ENCODE measurements at places on chromosomes 6 and 20.
A peak's percentile ranks its signal among the peaks of the same experiment; 100 is the strongest.

DNA sequence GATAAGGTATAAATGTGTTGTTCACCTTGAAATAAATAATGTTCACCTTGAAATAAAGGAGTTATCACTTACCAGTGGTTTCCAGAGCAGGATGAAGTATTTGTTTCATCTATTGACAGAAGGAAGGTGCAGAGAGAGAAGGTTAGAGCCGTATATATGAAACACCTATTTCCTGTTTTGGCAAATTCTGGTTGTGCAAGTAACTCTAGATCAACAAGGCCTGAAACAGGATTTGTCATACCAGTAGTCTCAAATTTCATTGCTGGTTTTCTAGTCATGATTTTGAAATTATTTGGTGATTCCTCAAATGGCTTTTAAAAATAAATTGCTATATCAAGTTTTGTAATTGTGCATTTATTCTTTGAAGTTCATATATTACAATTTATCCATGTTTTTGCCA is at the start of gene CRISP3:
Gene CRISP3 (minus strand): TSS at position 130 of the 400 bp plus-strand sequence. CDS start 21 bp downstream, at position 109.
- no peak for DNase-seq

GRCh38 chr6:4268171-4268570 is 132.8 kb upstream of the ECI2 start:
- DNase-seq, result no peak

DNA sequence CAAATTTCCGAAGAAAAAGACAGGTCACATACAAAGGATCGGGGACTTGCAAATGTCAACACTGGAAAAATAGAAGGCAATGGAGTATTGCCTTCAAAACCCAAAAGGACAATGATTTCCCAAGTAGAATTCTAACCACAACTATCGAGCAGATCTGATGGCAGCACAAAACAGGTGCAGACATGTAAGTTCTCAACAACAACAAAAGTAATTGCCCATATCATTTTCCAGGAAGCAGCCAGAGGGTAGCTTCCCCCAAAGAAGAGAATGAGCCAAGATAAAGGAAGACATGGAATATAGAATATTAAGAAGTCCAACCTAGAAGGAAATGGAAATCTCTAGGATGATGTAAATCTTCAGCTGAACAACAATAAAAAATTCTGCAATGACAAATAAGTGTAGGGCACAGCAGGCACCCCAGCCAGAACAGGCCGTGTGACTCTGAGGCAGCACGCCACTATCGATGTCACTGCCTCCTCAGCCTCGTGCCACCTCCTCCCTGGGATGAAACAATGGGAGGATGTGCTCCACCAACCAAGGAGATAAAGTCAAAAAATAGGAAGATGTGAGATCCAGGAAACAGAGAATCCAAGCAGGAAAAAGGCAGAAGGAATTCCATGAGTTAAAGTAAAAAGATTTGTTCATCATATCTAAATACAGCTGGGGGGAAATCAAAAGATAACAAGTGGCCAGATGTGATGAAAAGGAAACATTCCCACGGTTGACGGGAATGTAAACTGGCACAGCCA is 34.1 kb downstream of the SERPINB1 start:
- no peak for DNase-seq

DNA sequence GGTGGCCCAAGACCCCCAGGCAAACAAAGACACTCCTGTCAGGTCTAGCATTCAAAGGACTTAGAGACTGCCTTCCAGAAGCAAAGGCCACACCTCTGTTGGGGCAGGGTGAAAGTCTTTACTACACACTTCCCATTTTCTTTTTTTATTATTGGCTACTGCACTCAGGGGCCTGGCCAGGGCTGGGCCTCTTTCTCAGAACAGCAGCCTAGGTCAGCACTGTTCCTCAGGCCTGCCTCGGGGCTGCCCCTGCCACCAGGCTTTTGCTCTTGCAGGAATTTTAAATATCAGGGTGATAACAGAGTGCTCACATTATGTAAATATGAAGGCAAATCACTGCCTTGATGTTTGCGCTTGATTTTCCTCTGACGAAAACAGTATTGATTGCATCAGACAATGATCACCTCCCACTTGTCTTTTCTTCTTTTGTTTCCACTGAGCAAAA is 18.5 kb downstream of the GSTA4 start:
- no peak for DNase-seq

DNA sequence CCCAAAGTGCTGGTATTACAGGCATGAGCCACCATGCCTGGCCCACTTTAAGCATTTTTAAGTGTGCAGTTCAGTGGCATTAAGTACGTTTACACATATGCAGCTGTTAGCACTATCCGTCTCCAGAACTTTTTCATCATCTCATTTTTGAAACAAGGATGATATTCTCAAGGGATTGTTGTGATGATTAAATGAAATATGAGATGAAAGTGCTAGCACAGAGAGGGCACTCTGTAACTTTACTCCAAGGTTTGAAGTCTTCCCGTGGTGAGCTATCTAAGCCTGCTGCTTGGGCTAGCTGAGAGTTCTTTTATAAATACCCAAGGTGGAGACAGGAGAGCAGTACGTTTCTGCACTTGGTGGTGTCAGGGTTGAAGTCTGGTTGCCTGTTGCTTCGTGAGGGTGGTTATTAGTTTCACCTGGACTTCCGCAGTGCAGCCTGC is 6.6 kb downstream of the TM9SF4 start:
- DNase-seq, result no peak

DNA sequence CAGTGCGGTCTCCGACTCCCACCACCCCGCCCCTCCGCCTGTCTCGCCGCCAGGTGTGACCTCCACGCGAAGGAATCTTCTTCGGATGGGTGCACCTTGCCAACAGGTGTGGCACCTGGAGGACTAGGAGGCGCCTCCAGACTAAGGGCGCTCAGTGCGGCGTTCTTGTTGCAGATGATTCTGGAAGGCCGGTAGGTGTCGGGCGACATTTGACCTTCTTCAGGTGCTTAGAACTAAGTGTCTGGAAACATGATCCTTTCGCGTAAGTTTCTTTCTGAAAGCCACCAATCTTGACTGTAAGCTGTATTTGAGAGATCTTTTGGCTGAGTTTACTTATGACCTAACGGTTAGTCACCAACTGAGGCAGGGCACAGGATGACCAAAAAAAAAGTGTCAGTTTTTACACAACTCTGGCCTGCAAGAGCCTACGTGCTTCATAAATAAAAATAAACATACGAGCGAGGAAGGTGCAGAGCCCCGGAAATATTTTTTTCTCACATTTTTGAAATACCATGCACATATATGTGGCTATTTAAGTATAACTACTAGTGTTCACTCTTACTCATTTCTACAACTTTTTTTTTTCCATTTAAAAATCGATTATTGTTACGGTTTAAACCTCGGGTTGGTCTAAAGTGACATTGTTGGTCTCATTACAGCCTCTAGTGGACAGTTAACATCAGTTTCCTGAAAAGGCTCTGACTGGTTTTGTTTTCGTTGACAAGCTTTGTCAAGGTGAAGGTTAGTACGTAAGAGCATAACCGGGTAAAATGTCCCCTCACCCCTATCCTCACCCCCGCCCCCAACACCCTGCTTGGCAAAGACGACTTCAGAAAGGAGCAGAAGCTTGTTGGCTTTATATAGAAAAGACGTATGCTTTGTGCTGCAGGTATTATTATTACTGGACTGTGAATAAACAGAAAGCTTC is 1.6 kb upstream of the ATXN1 start:
- peak; percentile 93 for DNase-seq

DNA sequence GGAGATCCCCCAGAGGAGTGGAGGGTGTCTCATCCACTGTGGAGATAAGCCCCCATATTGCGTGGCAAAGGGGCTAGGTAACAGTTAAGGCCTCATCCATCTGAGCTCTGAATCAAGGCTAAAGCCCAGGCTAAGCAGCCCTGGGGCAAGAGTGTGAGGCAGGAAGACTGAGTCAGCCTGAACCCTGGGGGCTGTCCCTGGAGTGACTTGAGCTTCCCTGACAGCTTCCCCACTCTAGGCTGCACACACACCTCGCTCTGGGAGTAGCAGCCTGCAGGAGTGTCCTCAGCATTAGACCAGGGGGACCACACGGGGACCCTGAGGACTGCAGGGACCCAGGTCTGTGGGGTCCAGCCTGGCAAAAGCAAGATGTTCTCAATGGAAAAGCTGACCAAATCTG is 27.9 kb downstream of the UBD start:
- DNase-seq, result no peak

GRCh38 chr20:54626126-54626525 is 150.7 kb downstream of the DOK5 start:
- no peak for DNase-seq

DNA sequence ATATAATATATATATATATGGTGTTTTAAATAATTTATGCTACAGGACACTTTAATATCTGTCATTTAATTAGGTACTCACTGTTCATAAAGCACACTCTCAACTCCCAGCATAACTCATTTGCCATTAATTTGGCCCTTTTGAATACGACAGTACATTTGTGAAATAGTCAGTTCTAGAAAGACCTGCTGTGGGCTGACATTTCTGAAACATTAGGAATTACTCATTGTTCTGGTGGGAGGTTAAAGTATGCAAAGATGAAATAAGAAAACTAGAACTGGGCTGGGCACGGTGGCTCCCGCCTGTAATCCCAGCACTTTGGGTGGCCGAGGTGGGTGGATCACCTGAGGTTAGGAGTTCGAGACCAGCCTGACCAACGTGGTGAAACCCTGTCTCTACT is 497.5 kb downstream of the UTRN start:
- no peak for DNase-seq

- DNase-seq, result no peak
These were observed 1.4 kb upstream of the TRIM26 start for GRCh38 chr6:30214657-30214982.

- DNase-seq, result no peak
These were observed 1.6 kb downstream of the MDFI start for GRCh38 chr6:41639809-41640371.

DNA sequence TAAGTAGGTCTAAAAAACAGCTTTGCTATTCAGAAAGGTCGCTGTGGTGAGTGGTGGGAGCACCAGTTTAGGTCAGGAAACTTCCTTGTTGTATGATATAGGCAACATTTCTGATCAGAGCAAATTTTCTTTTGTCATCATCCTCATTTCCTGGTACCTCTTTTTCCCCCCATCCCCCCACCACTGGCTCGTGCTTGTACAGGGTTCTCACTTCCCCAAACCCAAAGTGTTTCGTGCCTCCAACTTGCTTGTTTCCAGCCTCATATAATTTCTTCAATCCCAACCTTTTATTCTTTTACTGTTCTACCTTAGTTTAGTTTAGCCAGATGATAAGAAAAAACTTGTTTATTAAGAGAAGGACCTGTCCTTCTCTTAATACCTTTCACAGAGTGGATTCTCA is 209.4 kb upstream of the JAG1 start:
- DNase-seq, result no peak

DNA sequence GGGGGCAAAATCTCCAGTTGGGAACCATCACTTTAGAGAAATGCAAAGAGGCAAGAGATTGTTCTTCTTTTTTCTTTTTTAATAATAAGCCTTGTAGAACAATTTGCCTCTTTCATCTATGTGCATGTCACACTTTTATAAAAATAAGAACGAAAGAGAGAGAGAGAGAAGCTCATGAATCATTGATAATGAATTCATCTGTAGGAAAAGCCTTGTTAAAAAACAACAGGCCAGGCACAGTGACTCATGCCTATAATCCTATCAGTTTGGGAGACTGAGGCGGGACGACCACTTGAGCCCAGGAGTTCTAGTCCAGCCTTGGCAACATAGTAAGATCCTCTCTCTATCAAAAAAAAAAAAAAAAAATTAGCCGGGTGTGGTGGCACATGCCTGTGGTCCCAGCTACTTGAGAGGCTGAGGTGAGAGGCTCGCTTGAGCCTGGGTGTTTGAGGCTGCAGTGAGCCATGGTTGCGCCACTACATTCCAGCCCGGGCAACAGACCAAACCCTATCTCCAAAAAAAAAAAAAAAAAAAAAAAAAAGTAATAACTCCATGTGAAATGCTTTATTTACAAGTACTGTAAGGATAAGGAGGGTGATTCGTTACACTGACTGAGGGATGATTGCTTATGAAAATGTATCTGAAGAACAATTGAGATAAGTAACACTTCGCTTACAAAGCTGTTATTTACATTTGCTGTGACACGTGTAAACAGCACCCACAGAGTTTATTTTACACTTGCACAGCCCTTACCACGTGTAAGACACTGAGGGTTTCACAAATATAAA is 6.0 kb downstream of the CCN5 start:
- DNase-seq, result peak; percentile 88

- DNase-seq, result no peak
These were observed 147.0 kb downstream of the IPCEF1 start for GRCh38 chr6:154209555-154209954.

DNA sequence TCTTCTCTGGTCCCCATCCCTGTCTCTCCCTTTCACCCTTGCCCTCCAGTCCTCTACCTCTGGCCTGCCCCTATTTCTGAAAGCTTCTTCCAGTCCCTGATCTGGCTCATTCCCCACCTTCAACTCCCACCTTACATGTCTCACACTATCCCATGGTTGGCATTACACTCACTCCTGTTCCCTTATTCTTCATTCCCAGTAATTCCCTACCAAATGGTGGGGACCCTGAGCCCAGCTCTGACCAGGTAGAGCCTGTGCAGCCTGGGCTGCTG is 6.4 kb downstream of the TP53INP2 start:
- no peak for DNase-seq

DNA sequence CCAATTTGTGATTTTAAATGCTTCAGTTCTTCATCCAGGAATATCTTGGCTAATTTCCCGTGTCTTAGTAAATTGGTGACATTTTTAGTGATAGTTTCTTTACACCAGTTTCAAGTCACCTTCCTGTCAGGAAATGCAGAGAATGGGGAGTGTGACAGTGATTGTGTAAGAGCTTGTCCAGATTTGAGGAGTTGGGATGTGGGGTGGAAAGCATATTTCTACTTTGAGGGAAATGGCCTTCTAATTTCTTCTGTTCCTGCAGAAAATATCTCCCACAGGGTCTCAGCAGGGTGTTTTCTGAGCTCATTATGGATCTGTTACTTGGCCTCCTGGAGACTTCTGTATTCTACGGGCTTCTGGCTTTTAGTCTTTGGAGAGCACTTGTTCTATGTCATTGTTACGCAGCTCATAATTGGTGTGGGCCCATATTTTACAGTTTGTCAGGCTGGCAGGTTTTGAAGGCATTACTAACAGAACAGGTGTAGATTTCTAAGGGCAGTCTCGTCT is 65.6 kb downstream of the TMEM200A start:
- no peak for DNase-seq

- DNase-seq, result peak; percentile 54
These were observed 21.1 kb downstream of the RTN4IP1 start for GRCh38 chr6:106608080-106608668.

DNA sequence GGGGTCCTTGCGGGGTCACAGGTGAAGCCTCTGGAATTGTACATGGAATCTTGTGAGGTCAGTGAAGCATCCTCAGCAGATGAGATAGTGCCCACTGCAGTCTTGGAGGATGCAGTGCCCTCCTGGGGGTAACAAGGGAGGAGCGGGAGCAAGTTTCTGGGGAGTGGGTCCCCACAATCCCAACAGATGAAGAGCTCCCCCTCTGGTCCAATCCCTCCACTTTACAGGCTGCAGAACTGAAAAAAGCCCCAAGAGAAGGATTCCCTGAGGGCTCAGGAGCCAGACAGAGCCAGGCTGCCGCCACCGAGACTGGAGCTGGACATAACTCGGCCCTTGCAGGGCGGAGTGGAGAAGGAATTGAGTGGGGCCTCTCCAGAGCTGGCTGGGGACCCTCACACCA is 52.4 kb downstream of the TTI1 start:
- no peak for DNase-seq

- no peak for DNase-seq
These were observed 28.4 kb upstream of the PTPN1 start for GRCh38 chr20:50481741-50482140.

GRCh38 chr6:139764498-139764986 is 390.1 kb upstream of the CITED2 start:
- peak; percentile 99 for DNase-seq

GRCh38 chr20:8631271-8631670 is 437.6 kb upstream of the PLCB4 start:
- peak; percentile 73 for DNase-seq

- peak; percentile 92 for DNase-seq
These were observed 40.6 kb downstream of the TOX2 start for GRCh38 chr20:43955062-43955749.
